ENCODE measurements at places on chromosomes 16 and 17.

DNA sequence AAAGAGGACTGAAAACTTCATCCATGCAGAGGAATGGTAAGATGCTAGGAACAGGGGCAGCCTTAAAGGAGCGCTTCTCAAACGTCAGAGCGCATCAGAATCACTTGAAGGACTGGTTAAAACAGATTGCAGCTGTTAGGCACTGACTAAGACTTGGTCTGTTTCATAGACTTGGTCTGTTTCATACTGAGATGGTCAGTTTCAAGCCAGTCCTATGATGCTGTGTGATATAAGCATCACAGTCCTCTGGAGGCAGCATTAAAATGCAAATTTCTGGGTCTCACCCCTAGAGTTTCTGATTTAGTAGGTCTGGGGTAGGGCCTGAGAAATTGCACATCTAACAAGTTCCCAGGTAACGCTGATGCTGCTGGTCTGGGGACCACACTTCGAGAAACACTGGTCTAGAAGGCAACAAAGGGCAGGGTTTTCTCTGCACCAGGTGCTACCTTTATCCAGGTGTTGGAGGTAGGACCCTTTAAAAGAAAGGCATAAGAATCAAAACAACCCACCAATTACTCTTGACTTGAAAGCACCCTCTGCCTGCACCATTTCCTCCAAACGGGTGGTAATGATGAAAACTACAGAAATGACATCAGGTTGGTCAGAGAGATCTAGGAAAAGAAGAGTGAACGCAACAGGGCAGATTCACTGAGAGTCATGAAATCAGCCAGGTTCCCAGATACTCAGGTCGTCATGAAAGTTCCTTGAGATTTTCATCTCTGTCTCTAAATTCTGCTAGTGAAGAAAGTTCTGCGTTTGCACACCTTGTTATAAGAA is 95.0 kb upstream of the RCVRN start:
- DNase-seq: no peak

DNA sequence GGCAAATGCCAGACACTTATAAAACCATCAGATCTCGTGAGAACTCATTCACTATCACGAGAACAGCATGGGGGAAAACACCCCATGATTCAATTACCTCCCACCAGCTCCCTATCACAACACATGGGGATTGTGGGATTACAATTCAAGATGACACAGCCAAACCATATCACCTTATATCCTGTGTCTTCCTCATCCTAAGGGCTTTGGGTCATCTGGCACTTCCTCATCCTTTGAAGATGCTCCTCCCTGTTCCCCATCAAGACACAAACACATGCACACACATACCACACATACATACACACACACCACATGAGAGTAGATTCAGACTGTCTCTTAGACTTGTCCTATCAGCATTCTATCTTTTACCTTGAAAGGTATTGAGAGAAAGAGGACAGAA is 2.8 kb upstream of the PMFBP1 start:
- DNase-seq: no peak

DNA sequence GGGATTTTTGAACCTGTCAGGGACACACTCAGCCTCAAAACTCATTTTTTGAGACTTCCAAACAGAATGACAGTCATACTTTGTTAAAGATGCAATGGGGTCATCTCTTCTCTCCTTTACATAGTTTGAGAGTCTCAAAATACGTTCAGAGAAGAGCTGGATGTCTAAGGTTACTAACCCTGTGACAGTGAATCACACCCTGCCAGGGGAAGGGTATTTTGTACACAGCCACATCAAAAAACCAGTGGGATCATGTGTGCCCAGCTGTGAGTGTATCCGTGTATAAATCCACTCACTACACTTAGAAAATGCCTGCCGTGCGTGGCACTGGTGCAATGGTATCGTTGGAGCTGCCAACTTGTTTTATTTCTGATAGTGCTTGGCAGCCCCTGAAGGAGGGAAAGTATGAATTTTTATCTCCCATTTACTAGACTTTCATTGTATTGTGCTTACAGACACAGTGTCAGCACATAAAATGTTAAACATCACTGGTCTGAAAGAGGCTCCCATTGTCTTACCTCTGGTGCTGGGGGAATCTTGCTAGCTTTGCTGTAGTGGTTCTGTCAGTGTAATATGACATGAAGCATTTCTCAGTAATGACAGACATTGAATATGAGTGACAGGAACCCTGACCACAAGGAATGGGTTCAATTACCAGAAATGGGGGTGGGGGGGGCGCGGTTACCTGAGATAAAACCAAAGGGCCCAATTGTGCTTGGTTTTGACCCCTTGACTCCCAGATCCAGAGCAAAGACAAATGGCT is 256.3 kb downstream of the FTO start:
- no peak for DNase-seq

- no peak for DNase-seq
Measured at GRCh38 chr17:80937462-80938381, 53.9 kb upstream of the CHMP6 start.

- no peak for DNase-seq
Measured at GRCh38 chr16:27779641-27780164, 229.8 kb downstream of the KATNIP start.

DNA sequence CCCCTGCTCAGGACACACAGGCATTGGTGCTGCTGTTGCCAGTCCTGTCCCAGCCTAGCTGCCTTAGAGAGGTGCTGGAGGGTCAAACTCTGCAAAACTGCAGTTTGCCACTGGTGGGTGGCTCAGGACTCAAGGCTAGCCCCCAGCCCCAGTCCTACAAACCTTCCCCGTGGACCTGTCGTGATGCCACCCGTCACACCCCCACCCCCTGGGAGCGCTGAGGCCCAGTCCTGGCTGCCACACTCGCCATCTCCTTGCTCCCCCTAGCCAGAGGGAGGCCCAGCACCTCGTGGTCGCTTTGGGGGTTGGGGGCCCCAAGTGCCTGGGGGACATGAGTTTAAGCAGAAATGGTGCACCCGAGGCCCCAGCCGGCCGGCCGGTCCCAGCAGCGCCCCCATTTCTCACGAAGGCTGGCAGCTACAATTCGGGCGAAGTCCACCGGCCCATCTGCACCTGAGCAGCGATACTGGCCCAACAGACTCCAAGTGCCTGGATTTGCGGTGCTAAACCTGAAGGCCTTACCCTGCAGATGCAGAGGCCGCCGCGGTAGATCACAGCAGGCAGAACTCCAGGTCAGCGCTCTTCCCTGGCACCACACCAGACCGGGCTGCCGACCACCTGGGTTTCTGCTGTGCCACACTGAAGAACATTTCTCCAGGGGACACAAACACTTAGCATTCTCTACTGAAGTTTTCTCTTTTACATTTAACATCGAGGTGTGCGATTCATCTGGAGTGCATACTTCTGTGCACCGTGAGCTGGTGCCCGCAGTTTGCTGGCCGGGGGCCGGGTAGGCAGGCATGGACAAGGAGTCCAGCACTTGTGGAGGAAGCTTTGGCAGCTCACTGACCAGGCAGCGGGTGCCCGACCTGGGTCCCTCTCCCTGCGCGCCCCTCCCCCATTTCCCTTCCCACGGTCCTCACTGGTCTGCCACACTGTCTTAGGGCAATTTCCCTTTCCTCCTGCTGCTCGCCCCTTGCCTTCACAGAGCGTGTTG is 130.0 kb downstream of the KCNJ12 start:
- DNase-seq: no peak

DNA sequence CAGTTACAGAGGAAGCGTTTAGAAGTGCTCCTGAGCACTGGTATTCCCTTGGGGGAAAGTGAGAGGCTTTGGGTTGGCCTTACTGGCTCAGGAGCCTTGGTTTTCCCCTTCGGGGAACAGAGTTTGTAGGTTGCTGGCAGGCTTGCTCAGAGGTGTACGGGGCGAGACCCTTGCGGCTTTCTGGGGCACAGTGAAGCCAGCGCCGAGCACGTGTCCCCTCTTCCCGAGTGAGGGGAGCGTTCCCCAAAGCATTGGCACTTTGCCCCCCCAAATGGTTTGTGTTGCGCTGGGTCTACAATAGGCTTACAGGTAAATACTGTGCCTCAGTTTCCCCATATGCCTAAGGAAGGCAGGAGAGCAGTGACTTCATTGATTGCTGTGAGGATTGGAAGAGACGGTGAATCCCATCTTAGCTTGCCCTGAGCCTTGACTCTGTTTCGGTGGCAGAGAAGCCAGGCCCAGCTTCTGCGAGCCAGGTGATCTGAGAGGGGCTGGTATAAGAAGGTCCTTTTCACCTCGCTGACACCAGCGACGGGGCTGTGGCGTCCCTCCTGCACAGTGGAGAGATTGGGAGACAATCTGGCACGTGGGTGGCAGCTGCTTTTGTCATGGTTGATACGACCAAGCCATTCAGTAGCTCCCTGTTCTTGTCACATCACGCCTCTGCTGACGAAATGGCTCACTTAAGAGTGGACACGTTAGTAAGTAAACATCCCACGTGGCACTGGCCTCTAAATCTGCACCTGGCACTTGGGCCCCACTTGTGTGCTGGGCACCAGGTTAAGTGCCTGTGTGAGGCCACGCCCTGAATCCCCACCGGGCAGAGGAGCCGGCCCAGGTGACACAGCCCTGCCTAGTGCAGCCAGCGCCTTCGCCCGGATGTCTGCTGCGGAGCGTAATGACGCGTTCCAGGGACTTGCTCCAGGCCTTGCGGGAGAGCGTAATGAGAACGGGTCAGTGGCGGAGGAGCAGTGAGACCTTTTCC is 55.0 kb downstream of the MEAK7 start:
- DNase-seq: no peak

GRCh38 chr17:72405662-72406230 is 284.9 kb downstream of the SOX9 start:
- no peak for DNase-seq

- no peak for DNase-seq
Measured at GRCh38 chr17:61532826-61533225, 58.2 kb downstream of the NACA2 start.

GRCh38 chr17:15999141-15999973 is at the start of the genes TTC19 and ZSWIM7:
TTC19 (plus strand) TSS chr17:15999824; CDS start chr17:15999849, 25 bp downstream.
ZSWIM7 (minus strand) TSS chr17:15999704; CDS start chr17:15999594, 110 bp downstream.
- peak; percentile 96 for DNase-seq

GRCh38 chr17:35148144-35148543 is 527 bp downstream of the UNC45B start:
- no peak for DNase-seq

GRCh38 chr17:50955160-50955559 is 89.0 kb upstream of the TOB1 start:
- no peak for DNase-seq

GRCh38 chr17:36691606-36692005 is 90.2 kb downstream of the MRM1 start:
- DNase-seq: no peak

GRCh38 chr16:70749006-70749678 is 51.8 kb downstream of the VAC14 start:
- no peak for DNase-seq

DNA sequence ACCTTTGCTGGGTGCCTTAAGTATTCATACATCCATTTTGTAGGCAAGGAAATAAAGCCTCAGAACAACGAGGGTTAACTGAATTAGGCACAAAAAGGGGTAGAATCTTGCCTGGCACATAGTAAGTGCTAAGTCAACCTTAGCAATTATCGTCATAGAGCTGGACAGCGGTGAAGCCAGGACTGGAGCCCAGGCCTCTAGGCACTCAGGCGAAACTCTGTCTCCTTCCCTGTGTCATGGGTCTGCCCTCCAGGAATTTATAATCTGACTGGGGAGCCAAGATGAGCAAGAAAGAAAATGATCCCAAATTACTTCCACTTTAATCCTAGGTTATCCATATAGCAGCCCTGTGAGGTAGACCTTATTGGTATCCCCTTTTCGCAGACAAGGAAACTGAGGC is 61.4 kb downstream of the KATNIP start:
- DNase-seq: no peak

DNA sequence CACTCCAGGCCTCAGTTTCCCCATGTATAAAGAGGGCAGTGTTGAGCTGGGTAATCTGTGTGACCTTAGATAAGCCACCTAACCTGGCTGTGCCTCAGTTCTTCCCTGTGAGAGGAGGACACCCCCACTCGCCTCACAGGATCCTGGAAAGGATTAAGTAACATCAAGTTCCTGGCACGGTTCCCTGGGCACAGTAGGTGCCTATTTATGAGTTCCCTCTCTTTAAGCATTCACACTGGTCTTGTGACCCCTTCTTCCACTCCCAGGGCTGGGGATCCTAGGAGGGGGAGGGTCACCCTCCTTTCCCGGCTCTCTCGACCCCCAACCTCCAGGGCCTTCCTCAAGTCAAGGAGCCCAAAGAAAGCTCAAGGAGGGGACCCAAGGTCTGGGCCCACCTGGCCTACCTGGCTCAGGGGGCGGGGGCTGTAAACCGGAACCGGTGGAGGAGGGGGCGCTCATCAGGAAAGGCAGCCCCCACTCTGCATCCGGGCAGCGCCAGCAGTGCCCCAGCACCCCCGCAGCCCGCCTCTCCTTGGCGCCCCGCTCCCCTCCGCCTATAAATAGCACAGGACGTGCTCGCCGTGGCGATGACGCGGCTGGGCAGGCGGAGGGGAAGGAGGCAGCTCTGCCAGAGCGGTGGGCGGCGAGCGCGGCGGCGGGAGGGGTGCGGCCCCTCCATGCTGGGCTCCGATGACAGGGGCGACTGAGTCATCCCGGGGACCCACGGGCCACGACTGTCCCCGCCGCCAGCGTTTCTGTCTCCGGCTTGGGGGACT is 9.4 kb downstream of the RPL19 start:
- DNase-seq: peak; percentile 34

GRCh38 chr17:49829026-49829425 is 18.8 kb downstream of the TAC4 start:
- DNase-seq: no peak

GRCh38 chr16:55663765-55664677 is 8.2 kb downstream of the SLC6A2 start:
- DNase-seq: no peak

All from erythroblast (primary cell).